ENCODE measurements at places on chromosomes 2 and 18. TPM values are rescaled to one million over a fixed set of nuclear protein-coding genes. Genes with fewer than 3 reads are reported as not detected.

GRCh38 chr2:199955007-199955338 lies 318 bp downstream of the TYW5 start:
- peak overlapping the region; percentile 99 for H3K4me3 ChIP-seq
- peak overlapping the region; percentile 96 for H3K27ac ChIP-seq
- H3K36me3 ChIP-seq, result peaks cover 5% of the 10 kb centered on the region
- H3K27me3 ChIP-seq, result no peaks in the 10 kb centered on the region
- DNase-seq, result no peak
- H3K4me1 ChIP-seq, result peaks cover 70% of the 10 kb centered on the region

DNA sequence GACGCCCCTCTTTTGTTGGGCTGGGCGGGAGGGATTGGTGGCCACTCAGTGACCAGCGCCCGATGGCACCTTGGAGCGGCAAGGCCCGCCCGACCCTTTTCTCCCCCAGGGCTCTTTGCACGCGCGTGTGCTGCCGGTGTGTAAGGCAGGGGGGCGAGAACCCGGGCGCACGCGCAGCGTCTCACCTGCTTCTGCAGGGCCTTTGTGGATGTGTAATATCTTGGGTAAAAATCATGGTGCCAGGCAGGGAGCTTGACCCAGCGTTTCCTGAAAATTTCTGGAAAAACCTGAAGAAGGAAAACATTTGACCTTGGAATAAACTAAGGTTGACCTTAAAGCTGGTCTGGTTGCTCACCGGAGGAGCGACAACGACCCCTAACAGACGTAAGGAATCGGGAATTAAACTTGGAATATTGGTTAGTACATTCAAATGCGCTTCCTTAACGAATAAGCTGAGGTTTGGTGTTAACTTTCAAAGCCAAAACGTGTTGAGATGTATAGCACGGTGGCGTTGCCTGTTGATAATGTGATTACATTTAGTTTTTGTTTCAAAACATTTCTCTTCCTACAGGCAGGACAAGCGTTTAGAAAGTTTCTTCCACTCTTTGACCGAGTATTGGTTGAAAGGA lies 438 bp downstream of the HSPE1 start:
- H3K27me3 ChIP-seq, result no peaks in the 10 kb centered on the region
- DNase-seq, result no peak
- H3K4me3 ChIP-seq, result peak overlapping the region; percentile 100
- peak overlapping the region; percentile 99 for H3K27ac ChIP-seq

- H3K36me3 ChIP-seq, result no peaks in the 10 kb centered on the region
- DNase-seq, result no peak
- no peaks in the 10 kb centered on the region for H3K27me3 ChIP-seq
- peaks cover 91% of the 10 kb centered on the region for H3K4me1 ChIP-seq
These were observed 28.5 kb downstream of the MAP4K3 start for GRCh38 chr2:39408351-39409136.

- no peaks in the 10 kb centered on the region for H3K27me3 ChIP-seq
These were observed 160.6 kb downstream of the PRKCE start for GRCh38 chr2:45812011-45812500.

Gene ARHGAP25
- total RNA-seq, result 38.3 TPM

Data from activated T-cell treated with anti-CD3 and anti-CD28 coated beads, Interleukin-2, amount 50 U/mL, for 72 hours (primary cell).